ENCODE measurements at places on chromosomes 3 and 15. TPM values are rescaled to one million over a fixed set of nuclear protein-coding genes. Genes with fewer than 3 reads are reported as not detected.

The LRRK1 gene
- 5.2 TPM for total RNA-seq

The WDR49 gene
- 0.32 TPM for total RNA-seq

The CISH gene
- total RNA-seq: 0.15 TPM

The ST3GAL6 gene
- 53.3 TPM for total RNA-seq
